ENCODE measurements at places on chromosomes 13 and 19. TPM values are rescaled to one million over a fixed set of nuclear protein-coding genes. Genes with fewer than 3 reads are reported as not detected.

DNA sequence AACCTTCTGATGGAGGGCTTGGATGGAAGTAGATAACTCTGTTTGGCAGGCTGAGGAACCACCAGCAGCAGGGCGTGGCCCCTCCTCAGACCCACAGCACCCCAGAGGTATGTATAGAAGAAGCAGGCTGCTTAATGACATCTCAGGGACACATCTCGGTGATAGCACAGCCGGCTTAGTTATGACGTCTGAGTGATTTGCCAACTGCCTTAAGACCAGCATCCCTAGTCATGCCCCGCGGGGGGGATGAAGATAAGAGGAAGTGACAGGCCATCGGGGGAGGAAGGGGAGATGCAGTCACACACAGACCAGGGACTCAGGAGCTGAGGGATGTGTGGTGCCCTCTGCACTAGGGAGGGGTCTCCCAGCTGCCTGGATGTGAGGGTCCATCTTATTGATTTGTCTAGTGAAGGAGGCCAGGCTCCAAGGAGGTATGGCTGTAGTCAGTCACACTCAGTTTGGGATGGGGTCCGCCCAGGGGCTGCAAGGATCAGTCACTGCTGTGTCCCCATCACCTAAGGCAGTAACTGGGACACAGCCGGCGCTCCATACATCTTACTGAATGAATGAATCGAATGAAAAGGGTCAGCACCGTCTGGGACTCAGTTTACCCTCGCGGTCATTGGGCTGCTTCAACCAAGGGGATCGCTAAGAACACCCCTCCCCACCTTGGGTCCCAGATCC lies 19.2 kb upstream of the ERCC1 start:
- H3K27me3 ChIP-seq = no peaks in the 10 kb centered on the region
- H3K36me3 ChIP-seq = no peaks in the 10 kb centered on the region
- H3K4me3 ChIP-seq = peak overlapping the region; percentile 42
- H3K27ac ChIP-seq = peak overlapping the region; percentile 59
- H3K4me1 ChIP-seq = peaks cover 50% of the 10 kb centered on the region

DNA sequence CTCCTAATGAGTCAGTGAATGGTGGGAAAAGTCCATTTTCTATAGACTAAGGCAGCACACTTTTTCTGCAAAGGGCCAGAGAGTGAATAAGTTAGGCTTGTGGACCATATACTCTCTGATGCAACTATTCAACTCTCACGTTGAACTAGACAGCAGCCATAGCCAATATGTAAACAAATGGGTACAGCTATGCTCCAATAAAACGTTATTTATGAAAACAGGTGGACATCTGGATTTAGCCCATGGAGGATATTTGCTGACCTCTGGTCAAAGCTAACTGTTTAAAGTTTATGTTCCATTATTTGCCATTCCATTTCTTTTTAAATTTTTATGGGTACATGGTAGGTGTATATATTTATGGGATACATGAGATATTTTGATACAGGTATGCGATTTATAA lies 4.7 kb upstream of the CCDC169 start:
- H3K36me3 ChIP-seq = no peaks in the 10 kb centered on the region
- H3K4me1 ChIP-seq = no peaks in the 10 kb centered on the region
- H3K4me3 ChIP-seq = no peak overlapping the region
- H3K27ac ChIP-seq = no peak overlapping the region
- no peaks in the 10 kb centered on the region for H3K27me3 ChIP-seq

ZNF560 gene
- total RNA-seq = not detected

GRCh38 chr13:53513226-53513625 lies 484.6 kb downstream of the OLFM4 start:
- no peaks in the 10 kb centered on the region for H3K4me1 ChIP-seq
- H3K4me3 ChIP-seq = no peak overlapping the region
- no peaks in the 10 kb centered on the region for H3K36me3 ChIP-seq
- peak; percentile 7 for DNase-seq
- H3K27ac ChIP-seq = no peak overlapping the region

PDX1 gene
- total RNA-seq = not detected

LGI4 gene
- 28.1 TPM for total RNA-seq

DNA sequence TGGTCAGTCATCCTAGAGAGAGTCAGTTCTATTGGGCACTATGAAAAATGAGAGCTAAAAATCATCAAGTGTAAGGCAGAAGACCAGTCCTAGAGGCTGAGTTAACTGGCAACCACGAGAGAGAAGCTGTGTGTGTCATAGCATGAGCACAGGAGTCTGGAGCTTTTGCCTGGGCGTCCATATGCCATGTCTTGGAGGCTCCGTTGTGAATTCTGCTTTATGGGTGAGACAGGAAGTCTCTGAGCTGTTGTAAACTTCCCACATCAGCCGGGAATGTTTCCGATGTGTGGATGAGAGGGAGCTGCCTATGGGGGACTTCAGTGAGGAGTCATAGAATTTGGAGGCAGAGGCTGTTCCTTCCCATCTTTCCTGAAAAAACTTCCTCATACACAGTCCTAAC lies 120.0 kb downstream of the ITGBL1 start:
- no peaks in the 10 kb centered on the region for H3K4me1 ChIP-seq
- no peak overlapping the region for H3K27ac ChIP-seq
- no peaks in the 10 kb centered on the region for H3K36me3 ChIP-seq
- DNase-seq = no peak
- no peaks in the 10 kb centered on the region for H3K27me3 ChIP-seq

DNA sequence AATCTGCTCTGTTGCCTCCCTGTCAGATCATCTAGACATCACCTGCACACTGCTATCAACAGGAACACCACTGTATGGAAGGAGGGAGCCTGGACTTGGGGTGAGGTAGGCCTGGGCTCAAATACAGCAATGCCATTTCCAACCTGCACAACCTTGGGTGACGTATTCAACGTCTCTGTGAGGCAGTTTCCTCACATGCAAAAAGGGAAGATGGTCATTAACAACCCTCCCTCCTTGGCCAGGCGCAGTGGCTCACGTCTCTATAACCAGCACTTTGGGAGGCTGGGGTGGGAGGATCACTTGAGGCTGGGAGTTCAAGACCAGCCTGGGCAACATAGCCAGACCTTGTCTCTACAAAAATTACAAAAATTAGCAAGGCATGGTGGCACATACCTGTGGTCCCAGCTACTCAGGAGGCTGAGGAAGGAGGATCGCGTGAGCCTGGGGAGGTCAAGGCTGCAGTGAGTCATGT lies 13.1 kb downstream of the XRCC1 start:
- peaks cover 8% of the 10 kb centered on the region for H3K36me3 ChIP-seq
- H3K4me3 ChIP-seq = no peak overlapping the region
- H3K27ac ChIP-seq = peak overlapping the region; percentile 78
- DNase-seq = no peak
- peaks cover 15% of the 10 kb centered on the region for H3K4me1 ChIP-seq
- H3K27me3 ChIP-seq = no peaks in the 10 kb centered on the region

NCR1 gene
- total RNA-seq = not detected

HSD11B1L gene
- total RNA-seq = 2.0 TPM

ZNF208 gene
- 2.5 TPM for total RNA-seq

DNA sequence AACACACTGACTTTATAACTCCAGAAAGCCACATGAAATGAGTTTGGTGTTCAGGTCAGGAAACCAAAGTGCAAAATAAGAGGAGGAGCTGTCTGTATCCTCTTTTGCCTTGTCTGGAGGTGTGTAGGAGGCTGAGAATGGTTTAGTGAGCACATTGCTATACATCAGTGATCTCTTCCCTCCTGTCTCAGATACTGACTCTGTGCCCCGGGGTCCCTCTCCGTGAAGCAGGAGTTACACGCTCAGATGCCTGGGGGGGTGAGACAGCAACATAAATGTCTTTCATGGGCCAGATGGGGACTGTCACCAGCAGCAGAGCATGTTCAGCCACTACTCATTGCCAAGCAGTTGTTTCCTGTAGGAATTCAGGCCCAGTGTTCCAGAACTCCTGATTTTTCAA lies 285.4 kb downstream of the ATP8A2 start:
- no peak for DNase-seq
- H3K27me3 ChIP-seq = no peaks in the 10 kb centered on the region
- no peaks in the 10 kb centered on the region for H3K4me1 ChIP-seq
- no peaks in the 10 kb centered on the region for H3K36me3 ChIP-seq

GRCh38 chr19:38412491-38412890 lies 9.6 kb downstream of the FAM98C start:
- DNase-seq = no peak
- peaks cover under 1% of the 10 kb centered on the region for H3K4me1 ChIP-seq
- H3K27ac ChIP-seq = no peak overlapping the region

GRCh38 chr13:74424455-74424854 lies 290.3 kb upstream of the KLF12 start:
- no peak for DNase-seq
- no peak overlapping the region for H3K4me3 ChIP-seq
- no peaks in the 10 kb centered on the region for H3K36me3 ChIP-seq
- H3K4me1 ChIP-seq = no peaks in the 10 kb centered on the region
- H3K27ac ChIP-seq = no peak overlapping the region

- no peaks in the 10 kb centered on the region for H3K36me3 ChIP-seq
- no peaks in the 10 kb centered on the region for H3K4me1 ChIP-seq
- no peaks in the 10 kb centered on the region for H3K27me3 ChIP-seq
- DNase-seq = no peak
Measured at GRCh38 chr13:64755961-64756360, 2474.2 kb downstream of the PCDH9 start.

- no peaks in the 10 kb centered on the region for H3K27me3 ChIP-seq
- H3K36me3 ChIP-seq = no peaks in the 10 kb centered on the region
- peaks cover 20% of the 10 kb centered on the region for H3K4me1 ChIP-seq
- H3K4me3 ChIP-seq = no peak overlapping the region
- no peak for DNase-seq
- H3K27ac ChIP-seq = no peak overlapping the region
Measured at GRCh38 chr19:38039966-38040365, 133.0 kb downstream of the SIPA1L3 start.

- no peak overlapping the region for H3K27ac ChIP-seq
- no peaks in the 10 kb centered on the region for H3K4me1 ChIP-seq
- no peaks in the 10 kb centered on the region for H3K36me3 ChIP-seq
- peak; percentile 14 for DNase-seq
Measured at GRCh38 chr19:33604651-33605050, 17.1 kb upstream of the CHST8 start.

ZNF99 gene
- not detected for total RNA-seq

IGFL1 gene
- not detected for total RNA-seq

DNA sequence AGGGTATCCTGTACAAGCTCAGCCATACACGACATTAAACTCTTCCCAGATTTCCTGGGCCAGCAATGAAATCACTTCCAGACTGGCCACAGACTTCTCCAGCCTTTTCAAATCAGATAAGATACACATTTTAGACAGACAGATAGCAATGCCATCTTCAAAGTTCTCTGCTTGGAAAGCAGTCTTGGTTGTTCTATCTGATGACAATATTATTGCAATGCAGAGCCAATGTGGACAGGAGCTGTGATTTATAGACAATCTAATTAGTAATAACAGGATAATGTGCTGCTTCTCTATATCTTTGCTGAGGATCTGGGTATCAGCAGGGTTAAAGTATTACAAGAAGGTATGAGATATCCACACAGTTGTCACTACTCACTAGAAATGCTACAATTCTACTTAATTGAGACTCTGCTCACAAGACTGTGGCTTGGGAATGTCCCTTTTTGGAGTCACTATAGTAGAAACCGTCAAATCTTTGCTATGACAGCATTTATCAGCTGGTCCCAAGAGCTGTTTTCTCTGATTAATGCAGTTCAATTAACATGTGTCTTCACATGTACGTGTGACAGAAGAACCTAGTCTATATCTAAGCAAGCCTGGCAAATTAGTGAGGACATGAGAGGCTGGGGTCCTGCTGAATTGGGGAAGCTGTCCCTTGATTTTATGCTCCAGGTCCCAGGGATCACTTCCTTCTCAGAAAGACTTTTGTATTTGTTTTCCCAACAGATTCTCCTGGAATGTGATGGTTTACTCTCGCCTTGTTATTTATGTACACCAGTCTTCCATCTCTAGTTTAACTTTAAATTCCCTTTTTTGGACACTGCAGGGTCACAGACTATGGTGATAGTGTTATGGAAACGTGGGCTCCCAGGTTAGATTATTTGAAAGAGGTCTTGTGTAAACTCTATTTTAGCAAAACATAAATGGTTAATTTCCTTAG lies 68.8 kb downstream of the COL4A1 start:
- DNase-seq = no peak
- H3K36me3 ChIP-seq = peaks cover 12% of the 10 kb centered on the region
- H3K4me3 ChIP-seq = no peak overlapping the region
- H3K27ac ChIP-seq = peak overlapping the region; percentile 55

GRCh38 chr19:41821003-41821735 lies 23.3 kb downstream of the LYPD4 start:
- H3K27me3 ChIP-seq = no peaks in the 10 kb centered on the region
- H3K4me3 ChIP-seq = no peak overlapping the region
- no peaks in the 10 kb centered on the region for H3K4me1 ChIP-seq
- no peaks in the 10 kb centered on the region for H3K36me3 ChIP-seq

DNA sequence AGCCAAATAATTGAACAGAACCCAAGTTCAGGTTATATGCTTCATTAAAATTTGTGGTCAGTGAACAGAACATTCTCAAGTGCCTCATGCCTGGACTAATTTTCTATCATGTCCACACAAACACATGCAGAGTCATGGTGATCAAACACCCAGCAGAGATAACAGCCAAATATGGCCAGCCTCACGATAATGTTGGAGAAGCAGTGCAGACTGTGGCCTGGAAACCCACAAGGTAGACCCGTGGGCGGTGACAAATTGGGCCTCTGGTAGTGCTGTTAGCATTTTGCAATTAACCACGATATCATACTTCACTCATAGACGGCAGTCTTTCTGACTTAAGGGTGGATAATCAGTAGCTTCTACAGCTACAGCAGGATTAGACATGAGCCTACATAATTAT lies 35.0 kb upstream of the VWA8 start:
- no peak overlapping the region for H3K27ac ChIP-seq
- H3K36me3 ChIP-seq = no peaks in the 10 kb centered on the region
- no peak overlapping the region for H3K4me3 ChIP-seq
- H3K27me3 ChIP-seq = no peaks in the 10 kb centered on the region

DNA sequence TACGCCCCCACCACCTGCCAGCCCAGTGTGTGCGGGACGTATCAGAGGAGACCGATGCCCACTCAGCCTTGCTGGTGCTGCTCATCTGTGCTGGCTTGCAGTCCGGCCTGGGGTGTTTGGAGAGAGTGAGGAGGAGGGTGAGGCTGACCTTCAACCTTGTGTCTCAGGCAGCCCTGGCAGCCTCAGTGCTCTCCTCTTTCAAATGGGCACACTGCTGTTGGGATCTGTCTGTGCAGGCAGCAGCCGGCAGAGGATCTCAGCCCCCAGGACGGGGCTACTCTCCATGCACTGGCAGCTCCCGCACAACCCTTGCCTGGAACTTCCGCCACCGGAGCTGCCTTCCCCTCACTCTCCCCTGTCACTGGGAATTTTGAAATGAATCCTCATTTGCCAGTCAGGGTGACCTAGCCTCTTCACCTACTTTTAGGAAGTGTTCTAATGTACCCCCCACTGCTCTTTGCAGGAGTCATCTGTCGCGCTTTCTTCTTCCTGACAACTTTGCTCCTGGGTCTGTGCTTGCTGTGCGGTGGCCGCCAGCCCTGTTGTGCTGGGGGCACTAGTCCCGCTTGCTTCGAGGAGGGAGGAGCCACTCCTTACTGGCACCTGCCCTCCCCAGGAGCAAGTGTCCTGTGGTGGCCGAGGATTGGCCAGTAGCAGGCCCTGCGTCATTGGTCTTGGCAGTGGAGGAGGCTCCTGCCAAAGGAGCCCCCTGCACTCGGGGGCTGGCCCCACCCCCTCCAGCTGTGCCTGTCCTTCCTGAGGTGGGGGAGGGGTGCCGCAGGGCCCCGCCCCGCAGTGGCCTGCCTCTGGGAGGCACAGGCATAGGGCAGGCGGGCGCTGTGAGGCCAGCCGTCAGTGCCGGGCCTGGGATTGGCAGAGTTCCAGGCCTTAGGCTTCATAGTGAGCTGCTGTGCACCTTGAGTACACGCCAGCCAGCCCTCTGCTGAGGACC lies 53.4 kb downstream of the TSSK6 start:
- DNase-seq = peak; percentile 79
- H3K27ac ChIP-seq = peak overlapping the region; percentile 79
- no peaks in the 10 kb centered on the region for H3K27me3 ChIP-seq
- H3K4me3 ChIP-seq = peak overlapping the region; percentile 19
- H3K36me3 ChIP-seq = peaks cover 21% of the 10 kb centered on the region
